Stimulated activated CD4-positive, alpha-beta T cell treated with anti-CD3 and anti-CD28 coated beads, Interleukin-1b, Interleukin-23, amount 100 ng/mL, for 48 hours (primary cell): ENCODE measurements at places on chromosomes 2 and 18.
A peak's percentile ranks its signal among the peaks of the same experiment; 100 is the strongest.

DNA sequence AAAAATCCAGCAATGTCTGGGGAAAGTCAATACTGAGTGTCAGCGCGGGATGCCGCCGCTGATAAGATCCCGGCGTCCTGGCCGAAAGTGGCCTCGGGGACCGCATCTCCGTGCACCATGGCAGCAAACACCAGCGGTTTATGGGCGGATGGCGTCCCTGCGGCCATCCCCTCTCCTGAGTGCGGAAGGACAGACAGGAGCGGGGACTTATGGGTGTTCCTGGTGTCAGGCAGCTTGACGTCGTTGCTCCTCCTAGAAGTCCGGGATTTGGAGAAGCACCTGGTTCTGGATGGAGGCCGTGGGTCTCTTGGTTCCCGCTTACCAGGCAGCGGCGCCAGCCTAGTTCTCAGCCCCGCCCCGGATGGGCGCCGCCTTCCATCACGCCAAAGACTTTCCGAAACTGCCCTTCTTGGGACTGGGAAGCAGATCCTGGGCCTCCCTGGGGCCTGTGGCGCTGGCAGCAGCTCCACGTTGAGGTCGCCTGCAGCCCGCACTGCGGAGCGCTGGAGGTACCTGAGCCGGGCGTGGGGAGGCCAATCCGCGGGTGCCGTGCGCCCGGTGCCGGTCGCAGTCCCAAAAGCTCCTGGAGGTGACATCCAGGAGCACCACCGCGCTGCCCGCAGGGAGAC, 119.1 kb downstream of the CCDC74A start:
- DNase-seq = no peak

DNA sequence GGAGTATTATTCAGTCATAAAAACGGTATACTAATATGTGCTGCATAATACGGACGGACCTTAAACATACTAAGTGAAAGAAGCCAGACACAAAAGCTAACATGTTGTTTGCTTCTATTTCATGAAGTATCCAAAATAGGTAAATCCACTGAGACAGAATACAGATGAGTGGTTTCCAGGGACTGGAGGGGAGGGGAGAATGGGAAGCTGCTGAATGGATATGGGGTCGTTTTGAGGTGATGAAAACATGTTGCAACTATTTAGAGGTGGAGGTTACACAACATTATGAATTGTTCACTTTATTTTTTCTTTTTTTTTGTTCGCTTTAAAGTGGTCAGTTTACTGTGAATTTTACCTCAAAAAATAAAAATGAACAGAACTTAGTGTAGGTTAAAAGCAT, 52.9 kb downstream of the RAB10 start:
- no peak for DNase-seq

- no peak for DNase-seq
These were observed 219.5 kb upstream of the NRP2 start for GRCh38 chr2:205462681-205463345.

DNA sequence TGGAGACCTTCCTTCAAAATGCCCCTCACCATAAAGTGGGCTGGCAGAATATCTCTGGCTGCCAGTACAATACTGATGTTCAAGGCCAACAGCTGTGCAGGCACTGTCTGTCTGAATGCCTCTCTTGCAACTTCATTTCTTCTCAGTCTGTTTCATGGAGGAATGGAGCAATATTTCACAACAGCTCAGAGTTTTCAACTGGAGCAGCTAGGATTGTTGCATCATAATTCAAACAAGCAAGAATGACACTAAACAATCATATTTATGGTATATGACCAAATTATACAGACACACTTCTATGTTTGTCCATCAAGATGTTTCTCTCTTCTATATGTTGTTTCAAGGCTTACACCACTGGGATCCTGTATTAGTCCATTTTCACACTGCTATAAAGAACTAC, 444.2 kb downstream of the LRATD1 start:
- DNase-seq = no peak

GRCh38 chr2:135617501-135618015, 86.3 kb downstream of the R3HDM1 start:
- no peak for DNase-seq

- DNase-seq = no peak
These were observed 308.5 kb downstream of the NRXN1 start for GRCh38 chr2:50723286-50723938.

DNA sequence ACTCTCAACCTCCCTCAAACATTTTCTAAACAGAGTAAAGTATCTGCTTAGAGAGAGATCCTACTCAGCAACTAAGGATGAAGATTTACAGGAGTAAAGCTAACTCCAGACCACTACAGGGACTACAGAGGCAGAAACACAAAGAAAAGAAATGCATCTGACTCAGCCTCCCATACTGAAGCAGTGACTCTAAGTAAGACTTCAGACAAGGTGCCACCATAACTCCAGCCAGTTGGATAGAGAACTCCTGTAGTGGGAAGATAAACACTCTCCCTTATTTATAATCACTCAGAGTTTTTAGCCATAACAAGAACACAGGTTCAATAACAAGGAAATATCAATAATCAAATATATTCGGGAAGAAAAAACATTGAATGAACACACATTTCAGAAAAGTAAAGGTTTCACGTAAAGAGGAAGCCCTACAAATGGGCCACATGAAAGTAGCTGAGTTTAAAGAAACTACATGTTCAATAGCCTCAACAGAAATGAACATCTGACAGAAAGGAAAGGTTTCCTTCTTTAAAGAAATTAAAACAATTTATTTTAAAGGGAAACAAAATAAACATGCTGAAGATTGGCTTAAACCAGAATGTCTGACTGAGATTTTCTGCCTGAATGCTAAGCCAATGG, 519.9 kb downstream of the KCNJ3 start:
- no peak for DNase-seq

DNA sequence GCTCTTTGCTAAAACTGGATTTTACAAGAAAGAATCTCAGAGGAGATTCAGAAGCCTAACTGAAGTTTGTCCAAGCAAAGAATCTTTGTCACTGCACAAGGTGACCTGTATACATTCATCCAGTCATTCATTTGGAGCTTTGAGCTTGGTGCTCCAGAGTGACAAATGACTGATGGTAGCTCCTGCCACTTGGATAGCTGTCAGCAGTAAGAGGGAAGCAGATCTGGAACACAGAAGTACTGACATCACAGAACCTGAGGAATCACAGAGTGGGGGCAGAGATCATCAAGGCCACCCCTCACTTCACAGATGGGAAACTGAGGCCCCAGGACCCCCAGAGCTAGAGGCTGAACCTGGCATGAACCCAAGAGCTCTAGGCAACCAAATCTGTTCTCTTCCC, 28.8 kb upstream of the IGFBP2 start:
- DNase-seq = no peak

GRCh38 chr2:65802298-65802942, 370.0 kb upstream of the SPRED2 start:
- DNase-seq = no peak

- DNase-seq = no peak
These were observed 55.6 kb downstream of the RPL37A start for GRCh38 chr2:216554286-216554685.

- DNase-seq = no peak
These were observed 2.0 kb upstream of the CAPN14 start for GRCh38 chr2:31219131-31219969.

DNA sequence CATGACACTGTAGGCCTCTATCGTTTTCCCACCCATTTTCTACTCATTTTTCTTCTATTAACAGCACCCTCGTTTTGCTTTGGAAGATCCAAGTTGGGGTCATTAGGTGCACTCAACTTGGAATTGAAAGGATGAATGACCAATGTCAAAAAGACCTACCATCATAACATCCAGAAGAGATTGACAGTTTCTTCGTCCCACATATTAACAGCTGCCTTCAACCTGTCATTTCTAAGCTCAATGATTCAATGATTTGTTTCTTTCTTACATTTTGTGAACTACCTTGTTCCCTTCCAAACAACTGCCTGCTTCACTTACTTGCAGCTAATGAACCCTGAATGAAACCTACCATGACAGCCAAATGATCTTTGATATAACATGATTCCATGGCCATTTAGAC, 224.0 kb upstream of the KCNH7 start:
- no peak for DNase-seq

- DNase-seq = peak; percentile 40
These were observed 300.1 kb upstream of the TRIB2 start for GRCh38 chr2:12416600-12416999.

DNA sequence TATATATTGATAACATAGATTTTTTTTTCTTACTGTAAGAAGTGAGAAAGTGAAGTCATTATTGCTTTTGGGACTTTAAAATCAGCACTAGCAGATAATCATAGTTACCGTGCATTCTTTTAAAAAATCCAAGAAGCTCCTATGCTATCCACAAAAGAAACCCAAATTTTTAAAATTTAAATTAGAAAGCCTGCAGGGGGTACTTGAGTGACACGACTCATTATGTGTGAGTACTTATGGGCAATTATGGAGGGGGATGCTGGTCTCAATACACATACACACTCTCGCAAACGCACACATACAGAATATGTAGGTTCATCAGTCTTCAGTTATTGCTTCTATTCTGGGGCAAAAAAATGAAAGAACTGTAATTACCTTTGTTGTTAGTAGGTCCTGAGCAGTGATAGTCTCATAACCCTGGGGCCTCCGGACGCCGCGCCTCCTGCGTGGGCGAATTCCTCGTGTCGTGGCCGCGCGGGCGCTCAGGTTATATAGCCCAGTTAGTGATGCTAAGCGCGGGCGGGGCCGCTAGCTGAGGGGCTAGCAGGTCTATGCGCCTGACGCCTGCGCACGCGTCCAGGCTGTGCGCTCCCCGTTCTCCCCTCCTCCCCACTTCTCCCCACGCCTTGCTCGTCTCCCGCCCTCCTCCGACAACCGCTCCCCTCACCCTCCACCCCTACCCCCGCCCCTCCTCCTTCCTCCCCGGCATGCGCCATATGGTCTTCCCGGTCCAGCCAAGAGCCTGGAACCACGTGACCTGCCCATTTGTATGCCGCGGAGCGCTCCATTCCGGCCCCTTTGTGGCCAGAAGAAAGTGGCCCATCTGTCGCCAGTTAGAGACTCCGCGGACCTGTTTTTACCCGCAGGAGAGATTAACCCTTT, at the start of gene NEUROD1:
TSS of gene NEUROD1 (minus strand) at position 463 of the 882 bp plus-strand sequence. CDS start 1,657 bp downstream, outside the sequence.
- no peak for DNase-seq

DNA sequence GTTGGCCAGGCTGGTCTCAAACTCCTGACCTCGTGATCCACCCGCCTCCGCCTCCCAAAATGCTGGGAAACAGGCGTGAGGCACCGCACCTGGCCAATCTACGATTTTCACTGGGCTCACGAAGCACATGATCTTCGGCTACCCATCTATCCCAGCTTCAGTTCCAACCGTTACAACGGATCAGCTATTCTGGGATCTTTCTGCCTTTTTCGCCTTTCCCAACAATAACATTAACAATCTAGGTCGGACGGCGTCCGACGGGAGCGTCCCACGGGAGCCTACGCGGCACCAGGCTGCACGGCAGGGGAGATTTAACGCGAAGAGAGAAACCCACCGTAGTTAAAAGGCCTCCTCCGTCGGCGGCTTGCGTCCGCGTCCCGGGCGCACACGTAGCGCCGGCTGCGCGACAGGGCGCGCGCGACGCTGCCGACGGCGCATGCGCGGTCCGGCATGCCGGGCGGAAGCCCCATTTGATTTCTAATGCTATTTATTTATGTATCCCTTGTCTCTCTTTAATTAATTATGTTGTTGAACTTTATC, at the start of gene MSL3B:
TSS of gene MSL3B (minus strand) at position 394 of the 540 bp plus-strand sequence.
- peak; percentile 43 for DNase-seq

DNA sequence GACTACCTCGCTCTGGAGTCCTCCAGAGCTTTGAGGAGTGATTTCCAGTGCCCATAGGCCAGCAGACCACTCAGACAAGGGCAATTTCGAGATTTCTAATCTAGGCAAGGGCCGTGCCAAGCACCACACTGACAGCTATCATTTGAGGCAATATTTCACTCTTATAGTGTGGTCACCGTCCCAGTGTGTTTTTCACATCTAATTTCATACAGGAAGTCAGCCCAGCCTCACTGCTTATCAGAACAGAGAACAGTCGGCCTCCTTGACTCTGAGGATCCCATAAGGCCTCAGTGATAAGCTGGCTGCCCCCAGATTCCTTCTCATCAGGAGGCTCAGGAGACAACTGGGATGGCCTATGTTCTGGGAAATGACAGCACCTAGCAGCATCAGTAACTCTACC, 581 bp downstream of the CAPN14 start:
- DNase-seq = no peak

DNA sequence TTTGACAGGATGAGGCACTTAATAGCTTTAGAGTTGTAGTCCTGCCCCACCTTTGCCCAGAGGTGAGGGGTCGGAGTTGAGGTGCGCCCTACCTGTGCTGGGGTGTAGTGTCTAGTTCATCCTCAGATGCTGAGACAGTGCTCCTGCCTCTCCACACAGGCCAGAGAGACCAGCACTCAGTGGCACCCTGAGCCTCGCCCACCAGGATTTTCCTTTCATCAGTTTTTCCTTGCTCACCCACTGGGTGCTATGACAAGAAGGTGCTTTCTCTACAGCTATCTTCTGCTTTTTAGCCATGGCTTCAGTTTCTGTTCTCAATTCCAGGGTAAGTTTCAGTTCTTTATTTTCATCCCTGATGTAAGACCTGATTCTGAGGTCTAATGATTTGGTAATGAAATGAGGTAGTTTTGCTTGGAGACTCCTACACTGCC, 16.8 kb upstream of the TMEM131 start:
- peak; percentile 63 for DNase-seq

- DNase-seq = no peak
These were observed 9.5 kb upstream of the SMARCAL1 start for GRCh38 chr2:216402751-216403150.

DNA sequence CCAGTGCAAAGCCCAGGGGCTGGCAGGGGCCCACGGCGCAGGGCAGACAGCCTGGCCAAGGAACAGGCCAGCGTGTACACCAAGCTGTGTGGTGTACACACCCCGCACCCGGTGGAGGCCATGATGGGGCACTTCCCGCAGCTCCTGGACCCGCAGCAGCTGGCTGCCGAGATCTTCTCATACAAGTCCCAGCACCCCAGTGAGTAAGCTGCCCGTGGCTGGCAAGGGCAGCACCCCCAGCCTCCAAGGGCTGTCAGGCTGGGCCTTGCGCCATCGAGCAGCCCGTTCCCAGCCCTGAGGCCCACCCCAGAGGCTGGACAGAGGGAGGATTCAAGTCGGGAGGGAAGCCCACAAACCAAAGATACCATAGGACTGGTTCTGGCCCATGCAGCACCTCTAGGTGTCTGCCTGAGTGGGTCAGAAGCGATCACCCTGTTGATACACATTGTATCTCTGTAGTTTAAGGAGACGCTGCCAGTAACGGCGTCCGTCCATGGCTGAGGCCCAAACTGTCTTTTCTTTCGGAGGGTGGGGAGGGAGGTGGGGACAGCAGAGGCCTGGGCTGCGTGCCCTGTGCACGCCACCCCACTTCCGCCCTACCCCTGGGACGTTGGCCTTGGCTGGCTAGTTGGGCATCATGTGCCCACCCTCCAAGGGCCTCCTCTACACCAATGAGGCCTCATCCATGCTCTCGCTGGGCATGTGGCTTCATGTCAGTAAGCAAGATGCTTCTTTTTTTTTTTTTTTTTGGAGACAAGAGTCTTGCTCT, 16.8 kb upstream of the MTERF4 start:
- DNase-seq = no peak

- peak; percentile 80 for DNase-seq
These were observed 8.9 kb upstream of the TMEM185B start for GRCh38 chr2:120231974-120232635.

DNA sequence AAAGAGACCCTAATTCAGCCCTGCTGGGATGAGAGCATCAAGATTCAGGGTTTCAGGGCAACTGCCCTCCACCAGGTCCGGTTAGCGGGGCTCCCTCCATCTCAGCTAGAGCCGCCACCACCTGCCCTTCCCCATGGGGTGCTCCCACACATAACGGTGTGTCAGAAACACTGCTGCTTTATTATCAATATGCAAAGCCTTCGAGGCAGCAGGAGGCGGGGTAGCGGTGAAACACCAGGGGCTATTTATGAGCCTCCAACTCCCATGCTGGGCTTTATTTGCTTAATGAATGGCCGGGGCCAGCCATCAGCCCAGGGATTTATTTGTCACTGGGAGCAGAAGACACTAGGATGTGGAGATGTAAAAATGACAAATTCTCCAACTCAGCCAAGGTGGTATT, 109.8 kb downstream of the GALNT14 start:
- no peak for DNase-seq
